ENCODE measurements at places on chromosomes 11 and 22.
A peak's percentile ranks its signal among the peaks of the same experiment; 100 is the strongest.

DNA sequence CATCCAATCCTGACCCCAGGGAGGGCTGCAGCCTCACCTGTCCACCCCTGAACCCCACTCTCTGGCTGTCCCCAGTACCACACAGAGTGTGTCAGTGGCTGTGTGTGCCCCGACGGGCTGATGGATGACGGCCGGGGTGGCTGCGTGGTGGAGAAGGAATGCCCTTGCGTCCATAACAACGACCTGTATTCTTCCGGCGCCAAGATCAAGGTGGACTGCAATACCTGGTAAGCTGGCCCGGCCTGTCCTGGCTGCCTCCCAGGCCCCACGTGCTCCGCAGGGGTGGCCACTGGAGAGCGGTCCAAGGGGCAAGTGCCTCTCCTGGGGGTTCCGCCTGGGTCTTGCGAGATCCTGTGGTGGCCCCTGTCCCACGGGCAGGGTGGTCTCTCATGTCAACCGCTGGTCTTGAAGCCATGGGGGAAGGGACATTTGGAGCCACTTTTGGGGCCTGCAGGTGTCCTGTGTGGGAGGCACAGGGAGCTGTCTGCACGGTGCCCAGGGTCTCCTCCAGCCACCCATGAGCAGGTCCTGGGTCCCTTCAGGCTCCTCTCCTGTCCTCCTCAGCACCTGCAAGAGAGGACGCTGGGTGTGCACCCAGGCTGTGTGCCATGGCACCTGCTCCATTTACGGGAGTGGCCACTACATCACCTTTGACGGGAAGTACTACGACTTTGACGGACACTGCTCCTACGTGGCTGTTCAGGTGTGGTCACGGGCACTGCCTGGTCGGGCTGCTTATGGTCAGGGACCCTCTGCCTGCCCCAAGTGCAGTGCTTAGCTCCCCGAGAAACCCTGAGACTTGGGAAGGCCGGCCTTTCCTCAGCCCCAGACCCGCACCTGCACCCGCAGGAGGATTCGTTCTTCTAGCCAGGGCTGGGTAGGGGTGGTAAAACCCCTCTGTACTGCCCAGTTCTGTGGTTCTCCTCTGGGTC, 11.8 kb downstream of the MUC2 start:
- no peak for DNase-seq

GRCh38 chr11:78946945-78947902, 372.6 kb upstream of the NARS2 start:
- peak; percentile 86 for DNase-seq

GRCh38 chr11:70542406-70542805, 144.1 kb downstream of the CTTN start:
- no peak for DNase-seq

DNA sequence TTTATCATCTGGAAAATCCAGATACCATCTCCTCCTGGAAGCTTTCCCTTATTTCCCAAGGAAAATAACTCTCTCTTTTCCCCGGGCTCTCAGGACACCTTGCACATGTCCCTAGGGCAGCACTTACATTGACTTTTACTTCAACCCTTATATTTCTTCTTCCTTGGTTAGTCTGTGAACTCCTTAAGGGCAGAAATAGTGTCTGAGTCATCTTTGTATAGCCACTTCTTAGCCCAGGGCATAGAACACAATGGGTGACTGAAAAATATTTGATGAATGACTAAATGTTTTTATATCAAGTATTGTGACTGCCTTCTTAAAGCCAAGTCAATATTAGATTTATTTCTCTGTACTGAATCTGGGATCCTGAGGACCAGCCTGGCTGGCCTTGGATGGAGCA, 45.4 kb upstream of the MYOD1 start:
- DNase-seq: no peak

- DNase-seq: no peak
Observed at GRCh38 chr11:8809939-8810539, 101.0 kb upstream of the AKIP1 start.

DNA sequence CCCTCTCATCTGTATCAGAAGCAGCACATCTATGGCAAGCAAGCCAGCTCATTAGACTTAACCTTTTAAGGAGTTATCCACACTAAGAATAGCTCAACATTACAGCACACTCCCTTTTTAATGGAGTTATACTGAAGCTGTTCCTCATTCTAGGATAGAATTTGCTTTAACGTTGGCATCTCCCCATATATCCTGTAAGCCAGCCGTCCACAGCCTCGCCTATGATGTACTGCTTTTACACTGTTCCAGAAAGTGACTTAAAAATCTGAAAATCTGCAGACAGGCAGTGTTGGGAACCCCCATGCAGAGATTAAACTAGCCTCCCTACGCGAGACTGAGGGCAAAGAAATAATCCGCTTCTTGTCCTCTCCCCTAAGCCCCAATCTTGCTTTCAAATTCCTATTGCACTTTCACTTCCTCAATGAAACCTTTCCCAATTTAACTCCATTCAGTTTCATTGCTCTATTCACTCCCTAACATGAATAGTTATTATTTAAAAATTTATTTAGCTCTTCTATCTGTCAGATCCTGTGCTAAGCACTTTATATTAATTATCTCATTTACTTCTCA, 225.0 kb downstream of the BLID start:
- DNase-seq: no peak

DNA sequence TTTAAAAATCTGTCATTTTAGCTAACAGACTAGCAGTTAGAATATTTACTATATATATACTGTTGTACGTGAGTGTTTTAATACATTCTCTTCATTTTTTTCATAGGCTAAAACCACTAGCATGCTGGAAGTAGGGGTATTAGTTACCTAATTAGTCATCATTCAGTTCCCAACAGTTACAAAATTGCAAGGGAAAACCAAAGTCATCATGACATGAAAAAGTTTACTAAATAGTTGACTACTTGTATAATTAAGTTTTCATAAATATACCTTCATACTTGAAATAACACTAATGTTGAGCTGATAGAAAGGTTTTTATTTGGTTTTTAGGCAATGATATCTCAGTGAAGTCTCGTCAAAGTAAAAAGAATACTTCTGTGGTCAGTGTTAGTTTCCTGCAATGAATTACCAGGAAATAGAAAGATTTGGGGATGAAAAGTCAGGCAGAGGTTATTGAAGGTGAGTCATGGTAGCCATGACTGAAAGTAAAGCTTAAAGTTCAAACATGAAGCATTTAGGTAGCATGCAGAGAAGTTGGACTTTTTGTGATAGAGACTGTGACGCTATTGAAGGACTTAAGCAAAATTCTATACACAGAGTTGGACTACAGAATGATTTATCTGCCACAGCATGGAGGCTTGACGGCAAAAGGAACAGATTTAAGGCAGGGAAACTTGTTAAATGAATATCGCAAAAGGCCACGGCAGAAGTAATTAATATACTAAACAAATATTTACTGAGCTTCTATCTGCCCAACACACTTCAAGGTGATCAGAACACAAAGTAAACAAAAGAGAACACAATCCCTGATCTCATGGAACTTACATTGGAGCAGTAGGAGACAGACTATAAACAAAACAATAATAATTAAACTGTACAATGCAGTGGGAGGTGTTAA, 828.1 kb upstream of the FAT3 start:
- no peak for DNase-seq

GRCh38 chr11:114131461-114131864, 72.0 kb downstream of the ZBTB16 start:
- DNase-seq: no peak

DNA sequence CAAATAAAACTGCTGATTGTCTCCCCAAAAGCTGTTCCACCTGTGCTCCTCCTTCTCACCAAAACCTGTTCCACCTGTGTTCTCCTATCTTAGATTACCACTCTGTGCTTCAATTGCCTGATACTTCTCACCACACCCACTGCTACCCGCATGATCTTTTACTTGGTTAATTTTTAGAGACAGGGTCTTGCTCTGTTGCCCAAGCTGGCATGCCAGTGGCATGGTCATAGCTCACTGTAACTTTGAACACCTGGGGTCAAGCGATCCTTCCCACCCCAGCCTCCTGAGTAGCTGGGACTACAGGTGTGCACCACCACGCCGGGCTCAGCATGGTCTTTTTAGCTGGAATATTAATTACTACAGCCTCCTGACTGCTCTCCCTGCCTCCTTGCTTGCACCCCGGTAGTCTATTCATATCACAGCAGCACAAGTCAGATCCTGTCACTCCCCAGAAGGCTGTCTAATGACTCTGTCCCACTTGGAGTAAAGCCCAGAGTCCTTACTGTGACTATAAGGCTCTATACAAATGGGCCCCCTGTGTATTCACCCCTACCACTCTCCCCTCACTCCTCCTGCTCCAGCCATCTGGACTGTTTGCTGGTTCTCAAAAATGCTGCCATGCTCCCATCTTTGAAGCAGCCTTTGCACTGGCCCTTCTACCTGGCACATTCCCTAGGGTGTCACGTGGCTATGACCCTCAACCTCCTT, 3.5 kb downstream of the C11orf91 start:
- no peak for DNase-seq

DNA sequence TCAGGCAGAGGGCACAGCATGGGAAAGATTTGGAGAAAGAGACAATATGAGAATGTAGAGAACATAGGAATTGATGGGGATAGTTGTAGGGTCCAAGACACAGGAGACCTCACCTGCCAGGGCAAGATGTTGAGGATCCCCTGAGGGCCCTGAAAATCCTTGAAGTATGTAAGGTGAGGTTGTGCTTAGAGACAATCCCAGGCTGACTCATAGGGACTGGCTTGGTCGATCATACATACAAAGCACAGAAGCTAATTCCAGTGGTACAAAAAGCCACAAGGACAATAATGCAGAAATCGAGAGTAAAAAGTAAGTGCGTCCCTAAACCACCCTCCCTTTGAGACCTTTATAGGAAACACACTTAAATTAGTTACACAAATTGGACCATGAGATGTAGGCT, 468.2 kb downstream of the MIAT start:
- no peak for DNase-seq

DNA sequence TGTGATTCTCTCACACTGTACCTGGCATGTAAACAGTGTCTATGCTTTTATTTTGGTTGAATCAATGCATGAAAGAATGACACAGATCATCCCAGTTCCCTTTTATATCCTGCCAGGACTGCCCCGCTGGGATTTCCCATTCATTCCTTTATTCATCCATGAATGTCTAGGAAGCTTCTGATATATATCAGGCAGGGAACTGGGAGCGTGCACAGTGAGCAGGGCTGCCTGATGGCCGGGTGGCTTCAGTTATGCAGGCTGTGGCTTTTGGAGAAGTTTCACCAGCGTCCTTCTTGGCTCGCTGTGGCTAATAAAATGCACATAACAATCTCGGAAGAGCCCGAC, 789.0 kb downstream of the TBC1D22A start:
- DNase-seq: no peak

- no peak for DNase-seq
Observed at GRCh38 chr11:64892838-64893193, 14.4 kb upstream of the EHD1 start.

- DNase-seq: no peak
Observed at GRCh38 chr11:76709756-76710155, 39.2 kb upstream of the LRRC32 start.

DNA sequence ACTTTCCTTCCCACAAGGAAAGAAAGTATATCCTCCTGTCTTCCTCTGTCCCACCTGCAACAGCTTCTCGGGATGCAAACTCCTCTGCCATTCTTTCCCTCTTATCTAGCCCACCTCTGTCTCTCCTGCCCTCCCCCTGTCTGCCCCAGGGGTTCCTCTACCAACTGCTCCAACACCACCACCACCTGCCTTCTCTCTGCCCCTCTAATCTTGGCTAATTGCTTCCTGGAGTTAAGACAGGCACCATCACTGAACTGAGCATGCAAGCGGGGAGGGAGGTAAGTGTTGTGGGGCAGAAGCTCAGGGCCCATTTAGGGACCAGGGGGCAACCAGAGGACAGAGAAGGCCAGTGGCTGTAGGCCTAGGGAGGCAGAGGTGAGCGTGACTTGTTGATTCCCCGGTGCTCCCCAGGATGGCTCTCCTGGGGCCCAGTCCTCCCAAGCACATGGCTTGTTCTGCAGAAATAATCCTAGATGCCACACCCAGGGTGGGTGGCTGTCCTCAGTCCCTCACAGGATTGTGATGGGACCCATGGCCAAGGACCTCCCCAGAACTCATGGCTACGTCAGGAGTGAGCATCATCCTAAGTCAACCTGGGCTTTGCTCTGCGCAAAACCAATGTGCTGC, 111.1 kb downstream of the TP53I11 start:
- DNase-seq: no peak

GRCh38 chr11:120028897-120029258, 109.0 kb downstream of the TRIM29 start:
- no peak for DNase-seq

DNA sequence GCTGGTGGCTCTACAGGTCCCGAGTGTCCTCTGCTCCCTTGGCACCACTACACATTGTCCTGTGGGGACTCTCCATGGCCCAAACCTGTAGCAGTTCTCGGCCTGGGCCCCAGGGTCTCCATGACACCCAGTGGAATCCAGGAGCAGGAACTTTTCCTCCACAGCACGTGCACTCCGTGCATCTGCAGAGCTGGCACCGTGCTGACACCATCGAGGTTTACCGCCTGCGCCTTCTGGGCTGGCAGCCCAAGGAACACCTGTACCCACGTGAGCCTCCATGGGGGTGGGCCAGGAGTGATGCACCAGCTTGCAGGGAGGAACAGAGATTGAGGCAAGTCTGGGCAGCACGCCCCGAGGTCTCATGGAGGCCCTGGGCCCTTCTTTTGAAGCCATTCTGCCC, 25.2 kb downstream of the TSPAN32 start:
- no peak for DNase-seq

DNA sequence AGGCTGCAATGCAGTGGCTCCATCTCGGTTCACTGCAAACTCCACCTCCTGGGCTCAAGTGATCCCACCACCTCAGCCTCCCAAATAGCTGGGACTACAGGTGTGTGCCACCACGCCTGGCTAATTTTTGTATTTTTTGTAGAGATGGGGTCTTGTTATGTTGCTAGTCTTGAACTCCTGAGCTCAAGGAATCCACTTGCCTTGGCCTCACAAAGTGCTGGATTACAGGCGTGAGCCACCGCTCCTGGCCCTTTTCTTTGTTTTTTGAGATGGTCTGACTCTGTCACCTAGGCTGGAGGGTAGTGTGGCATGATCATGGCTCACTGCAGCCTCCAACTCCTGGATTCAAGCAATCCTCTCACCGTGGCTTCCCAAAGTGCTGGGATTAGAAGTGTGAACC, 21.0 kb downstream of the ARFGAP3 start:
- no peak for DNase-seq

DNA sequence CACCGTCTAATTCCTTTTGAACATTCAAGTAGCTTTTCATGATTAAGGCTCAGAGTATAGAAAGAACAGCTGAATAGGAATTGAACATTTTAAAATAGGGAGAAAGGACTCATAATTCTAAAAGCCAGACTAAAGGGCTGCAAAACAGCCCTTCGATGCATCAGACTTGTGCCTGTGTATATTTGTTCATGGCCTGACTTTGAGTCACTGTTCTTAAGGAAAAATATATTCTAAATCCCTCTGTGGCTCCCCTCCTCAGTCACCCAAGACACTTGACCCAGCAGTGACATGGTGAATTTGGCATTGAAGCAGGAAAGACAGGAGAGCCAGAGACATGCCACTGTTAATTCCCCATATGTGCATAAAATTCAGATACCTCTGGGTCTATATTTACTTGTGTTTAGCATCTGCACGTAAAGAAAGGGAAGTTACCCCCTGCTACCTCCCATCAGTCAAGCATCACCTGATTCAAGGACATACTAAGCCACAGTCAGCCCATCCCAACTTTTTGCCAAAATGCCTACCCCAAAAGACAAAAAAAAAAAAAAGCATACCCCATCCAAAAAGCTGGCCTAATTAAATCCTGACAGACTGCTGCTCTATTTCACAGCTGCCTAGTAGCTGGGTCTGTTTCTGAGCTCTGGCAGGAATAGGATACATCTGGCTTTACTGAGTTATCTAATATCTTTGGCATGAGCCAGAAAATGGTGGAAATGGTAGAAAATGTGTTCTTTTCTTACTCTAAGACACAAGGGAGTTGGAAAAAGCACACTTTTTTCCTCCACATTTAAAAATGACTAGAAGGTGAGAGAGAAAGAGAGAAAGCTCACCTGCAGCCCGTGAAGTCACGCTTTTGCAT, 93.5 kb downstream of the COMMD9 start:
- DNase-seq: no peak

Data from AG09309 (cell line).